Stomach (tissue), 19 donors: ENCODE measurements at places on chromosomes 6 and 20.

DNA sequence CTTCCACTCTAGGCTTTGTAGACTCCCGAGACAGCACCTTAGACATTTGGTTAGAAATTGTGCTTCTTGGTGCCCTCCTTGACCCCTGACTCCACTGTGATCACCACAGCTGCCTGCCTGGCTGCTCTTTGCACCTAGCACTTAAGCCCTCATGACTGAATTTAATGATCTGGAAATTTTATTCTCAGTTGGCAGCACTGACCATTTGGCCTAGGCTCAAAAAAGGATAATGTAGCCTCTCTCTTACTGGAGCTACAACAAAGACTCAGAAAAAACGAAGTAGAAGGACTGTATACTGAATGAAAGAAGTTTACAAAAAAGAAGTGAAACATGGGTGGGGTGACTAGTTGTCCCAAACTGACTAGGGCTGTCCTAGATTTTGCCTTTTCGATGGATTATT lies 11.3 kb upstream of the ABRACL start:
- DNase-seq: no peak

GRCh38 chr20:53940907-53941545 lies 129.4 kb downstream of the BCAS1 start:
- peak; percentile 84 for DNase-seq

DNA sequence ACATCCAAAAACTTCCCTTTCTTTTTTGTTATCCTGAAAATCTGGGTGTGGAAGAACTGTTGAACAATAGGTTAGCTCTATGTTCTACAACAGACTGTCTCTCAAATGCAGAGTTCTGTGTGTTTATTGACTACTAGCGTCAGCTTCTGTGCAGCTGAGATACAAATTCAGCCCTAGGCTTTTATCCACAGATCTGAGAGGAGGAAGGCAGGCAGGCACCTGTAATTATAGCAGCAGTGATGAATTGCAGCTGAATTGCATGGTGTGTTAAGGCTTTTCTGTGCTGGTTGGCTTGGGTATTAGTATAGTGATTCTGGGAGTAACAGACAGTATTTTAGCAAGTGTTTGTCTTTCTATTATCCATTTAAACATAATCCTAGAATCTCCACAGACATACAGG lies 24.4 kb downstream of the GRIK2 start:
- DNase-seq: no peak

- DNase-seq: no peak
Observed at GRCh38 chr6:142960098-142960497, 15.1 kb upstream of the HIVEP2 start.

DNA sequence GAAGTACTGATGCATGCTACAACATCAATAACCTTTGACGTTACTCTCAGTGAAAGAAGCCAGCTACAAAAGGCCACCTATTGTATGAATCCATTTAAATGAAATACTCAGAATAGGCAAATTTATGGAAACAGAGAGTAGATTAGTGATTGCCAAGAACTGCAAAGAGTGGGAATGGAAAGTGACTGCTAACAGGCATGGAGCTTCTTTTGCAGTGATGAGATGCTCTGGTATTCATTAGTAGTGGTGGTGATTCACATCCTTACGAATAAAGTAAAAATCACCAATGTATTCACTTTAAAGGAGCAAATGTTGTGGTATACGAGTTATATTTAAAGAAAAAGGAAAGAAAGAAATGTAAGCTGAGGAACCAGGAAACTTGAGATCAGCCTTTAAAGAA lies 126.8 kb upstream of the SAMD5 start:
- no peak for DNase-seq

GRCh38 chr6:115485400-115485799 lies 575.3 kb downstream of the FRK start:
- DNase-seq: no peak

- DNase-seq: peak; percentile 53
Observed at GRCh38 chr6:141199074-141199473, 933.7 kb upstream of the GJE1 start.

GRCh38 chr6:163525926-163526325 lies 111.4 kb downstream of the QKI start:
- no peak for DNase-seq
